Glutamatergic neuron (in vitro differentiated cells): ENCODE measurements at places on chromosomes 1 and 21.

DNA sequence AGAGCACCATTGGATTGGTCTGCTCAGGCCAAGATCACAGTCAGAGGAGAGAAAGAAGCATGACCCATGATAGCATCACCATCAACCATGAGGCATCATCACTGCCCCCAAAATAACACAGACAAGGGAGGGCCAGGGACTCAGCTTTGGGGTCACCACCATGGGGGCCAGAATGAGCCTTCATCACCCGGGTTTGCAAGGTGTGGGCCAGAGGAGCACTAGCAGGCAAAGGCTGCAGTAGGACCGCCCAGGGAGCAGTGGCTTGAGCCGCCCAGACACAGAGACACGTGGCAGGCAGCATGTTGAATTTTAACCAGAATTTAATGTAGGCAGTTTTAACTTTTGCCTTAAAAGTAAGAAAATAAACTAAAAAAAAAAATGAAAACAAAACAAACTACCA lies 53.7 kb upstream of the TMPRSS2 start:
- DNase-seq = no peak

DNA sequence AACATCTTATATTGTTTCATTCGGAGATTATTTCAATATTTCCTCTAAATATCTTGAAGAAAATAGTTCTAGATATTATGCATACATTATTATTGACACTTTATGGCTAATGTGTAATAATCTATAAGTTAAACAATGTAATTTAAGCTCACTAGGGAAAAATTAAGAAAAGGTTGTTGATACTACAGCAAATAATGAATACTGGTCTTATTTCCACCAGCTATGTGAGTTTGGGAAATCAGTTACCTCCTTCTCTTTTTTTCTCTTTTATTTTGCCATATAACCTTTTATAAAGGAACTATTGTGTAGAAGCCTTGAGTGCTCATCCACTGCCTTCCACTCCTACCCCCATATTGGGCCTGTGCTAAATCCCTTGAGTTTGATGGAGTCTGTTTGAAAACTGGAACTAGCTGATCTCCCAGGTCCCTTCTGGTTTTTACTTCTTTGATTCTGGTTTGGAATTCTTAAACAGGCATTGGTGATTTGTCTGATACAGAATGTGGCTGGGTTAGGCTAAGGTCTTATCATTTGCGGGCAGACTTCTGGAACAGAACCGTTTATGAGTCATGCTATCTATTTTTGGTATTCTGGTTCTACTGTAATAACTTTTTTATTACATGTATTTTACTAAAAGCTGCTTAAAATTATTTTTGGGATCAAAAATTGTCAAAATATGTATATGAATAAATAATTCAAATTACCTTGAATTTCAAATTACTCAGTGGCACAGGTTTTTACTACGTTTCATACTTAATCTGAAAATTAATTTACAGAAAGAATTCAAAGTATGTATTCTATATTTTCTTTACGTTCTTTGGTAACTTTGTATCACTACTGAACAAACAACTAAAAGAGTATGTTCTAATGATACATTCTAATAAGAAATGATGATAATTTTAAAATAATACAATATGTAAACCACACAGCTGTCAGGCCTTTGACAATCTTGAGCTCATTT lies 5.0 kb upstream of the CDC14A start:
- DNase-seq = no peak

DNA sequence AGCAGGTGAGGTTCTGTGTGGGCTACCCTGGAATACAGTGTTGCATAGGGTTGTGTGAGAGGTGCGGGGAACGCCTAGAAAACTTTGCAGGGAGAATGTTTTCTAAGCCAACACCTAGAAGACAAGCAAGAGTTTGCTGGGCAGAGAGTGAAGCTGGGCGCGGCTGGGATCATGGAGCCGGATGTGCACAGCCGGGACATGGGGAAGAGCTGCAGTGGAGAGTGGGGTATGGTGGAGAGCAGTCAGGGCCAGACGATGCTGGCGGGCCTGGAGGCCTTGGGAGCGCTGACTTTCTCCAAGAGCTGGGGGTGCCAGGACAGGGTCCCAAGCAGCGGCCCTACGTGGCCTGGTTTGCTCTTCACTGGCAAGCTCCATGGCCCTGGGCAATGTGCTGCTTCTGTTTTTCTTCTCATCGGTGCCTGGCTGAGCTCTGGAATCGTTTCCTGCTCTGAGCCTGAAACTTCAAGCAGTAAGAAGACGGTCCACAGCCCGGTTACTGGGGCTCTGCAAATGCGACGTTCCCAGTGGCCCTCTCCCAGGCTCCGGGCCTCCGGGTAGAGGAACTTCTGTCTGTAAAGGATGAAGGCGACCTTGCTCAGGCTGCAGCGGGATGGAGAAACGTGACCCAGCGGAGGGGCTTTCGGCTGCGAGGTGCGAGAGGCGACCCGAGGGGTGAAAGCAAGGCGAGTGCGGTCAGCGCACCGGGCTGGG lies 51.9 kb upstream of the CD34 start:
- no peak for DNase-seq

- no peak for DNase-seq
These were observed 28.9 kb upstream of the RBM15 start for GRCh38 chr1:110310300-110310699.

DNA sequence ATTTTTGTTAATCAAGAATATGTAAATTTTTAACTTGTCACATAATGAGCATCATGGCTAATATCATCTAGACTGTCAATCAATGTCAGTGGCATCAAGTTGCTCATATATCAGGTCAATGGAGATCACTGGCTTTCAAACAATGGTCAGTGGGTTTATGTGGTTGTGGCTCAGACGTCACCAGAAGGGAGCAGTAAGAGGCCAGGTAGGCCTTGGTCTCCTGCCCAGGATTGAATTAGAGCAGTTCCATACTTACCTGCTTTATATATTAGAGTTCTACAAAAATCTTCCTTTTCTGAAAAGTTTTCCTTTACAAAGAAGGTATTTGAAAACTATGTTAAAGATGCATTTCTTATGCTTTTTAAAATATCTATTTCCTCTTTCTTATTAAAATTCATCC lies 206.3 kb upstream of the B3GALT2 start:
- no peak for DNase-seq

- DNase-seq = no peak
These were observed 4.3 kb downstream of the PRMT2 start for GRCh38 chr21:46639489-46640386.

DNA sequence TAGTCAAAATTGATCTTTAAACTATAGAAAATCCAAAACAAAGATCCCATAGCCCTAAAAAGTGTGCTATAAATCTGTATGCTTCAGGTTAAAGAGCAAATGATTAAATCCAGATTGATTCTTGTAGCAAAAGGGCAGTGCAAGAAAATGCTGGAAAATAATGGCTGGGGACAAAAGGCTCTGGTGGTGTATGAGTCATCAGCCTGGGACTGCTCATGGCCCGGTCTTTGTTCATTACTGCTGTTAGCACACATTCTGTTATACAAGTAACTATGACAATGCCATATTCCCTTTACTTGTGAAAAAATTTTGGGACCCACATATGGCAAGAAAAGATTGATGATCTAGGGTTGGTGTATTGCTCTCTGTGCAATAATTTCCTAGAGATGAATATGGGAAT lies 89.1 kb downstream of the RWDD3 start:
- no peak for DNase-seq

DNA sequence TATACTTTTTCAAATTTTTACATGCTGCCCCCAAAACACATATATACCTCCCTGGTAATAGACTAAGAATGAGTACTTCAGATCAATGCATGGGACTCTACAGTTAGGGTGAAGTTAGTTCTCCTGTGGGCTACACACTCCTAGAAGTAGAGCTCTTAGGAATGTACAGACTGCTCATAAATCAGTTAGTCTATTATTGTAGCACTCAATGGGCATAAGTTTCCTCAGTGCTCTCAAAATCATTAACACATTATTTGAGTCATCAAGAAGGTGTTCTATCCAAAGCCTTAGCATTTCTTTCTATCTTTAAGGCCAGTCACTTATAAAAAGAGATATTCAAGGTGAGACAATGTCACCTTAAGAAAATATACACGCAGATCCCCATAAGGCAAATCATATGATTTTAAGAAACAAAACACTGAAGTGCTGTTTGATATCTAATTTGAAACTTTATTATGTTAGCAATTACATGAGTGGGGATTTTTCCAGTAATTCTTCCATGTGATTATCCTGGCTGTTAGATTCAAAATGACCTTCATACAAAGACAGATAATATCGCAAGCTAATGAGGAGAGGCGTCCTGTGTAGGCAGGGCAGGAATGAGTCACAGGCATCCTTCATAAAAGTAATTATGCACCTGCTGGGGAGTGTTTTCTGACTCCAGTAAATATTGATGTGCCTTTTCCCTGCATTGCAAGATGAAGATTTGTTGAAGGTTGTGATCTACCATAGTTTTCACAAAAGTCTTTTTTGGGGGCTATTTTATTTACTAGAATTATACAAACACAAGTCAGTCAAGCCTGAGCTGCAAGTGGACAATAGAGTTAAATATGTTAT lies 167.2 kb upstream of the ATP1B1 start:
- no peak for DNase-seq

- no peak for DNase-seq
These were observed 166.3 kb upstream of the RAB4A start for GRCh38 chr1:229104654-229105053.

DNA sequence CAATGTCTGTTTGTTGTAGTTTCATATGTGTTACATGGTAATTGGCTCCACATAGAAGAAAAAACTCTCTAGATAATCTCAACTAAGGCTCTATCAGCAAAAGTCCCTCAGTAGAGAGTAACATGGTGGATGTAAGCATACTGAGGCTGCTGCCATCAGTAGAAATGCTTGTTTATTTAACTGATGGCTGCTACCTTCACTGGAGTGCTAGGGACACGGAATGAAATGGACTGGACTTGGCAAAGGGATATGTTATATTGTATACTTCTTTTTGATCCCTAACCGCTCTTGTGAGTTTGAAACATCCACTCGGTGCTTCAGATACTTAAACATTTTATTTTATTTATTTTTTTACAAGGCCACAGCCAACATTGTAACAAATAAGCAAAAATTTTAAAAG lies 143.0 kb downstream of the ZNF281 start:
- DNase-seq = no peak

DNA sequence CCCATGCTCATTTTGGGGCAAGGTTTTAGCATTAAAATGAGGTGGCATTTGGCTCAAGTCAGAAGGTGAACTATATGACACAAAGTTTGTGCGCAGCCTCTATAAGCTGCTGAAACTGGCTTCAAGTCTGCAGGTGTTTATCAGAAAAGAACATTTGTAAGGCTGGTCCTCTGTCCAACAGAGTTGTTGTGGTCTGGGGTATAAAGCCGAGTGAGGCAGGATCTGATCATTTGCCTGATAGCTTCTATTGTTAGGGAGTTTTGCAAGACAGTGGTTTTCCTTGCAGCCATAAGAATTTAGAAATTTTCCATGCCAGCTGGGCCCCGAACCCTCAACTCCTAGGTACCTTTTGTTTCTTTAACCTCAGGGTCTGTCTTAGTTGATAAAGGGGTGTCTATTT lies 130.8 kb downstream of the PGBD5 start:
- no peak for DNase-seq

- no peak for DNase-seq
These were observed 35.8 kb downstream of the IER5 start for GRCh38 chr1:181124291-181124751.

GRCh38 chr1:2578758-2579118 lies 7.8 kb upstream of the PRXL2B start:
- no peak for DNase-seq

DNA sequence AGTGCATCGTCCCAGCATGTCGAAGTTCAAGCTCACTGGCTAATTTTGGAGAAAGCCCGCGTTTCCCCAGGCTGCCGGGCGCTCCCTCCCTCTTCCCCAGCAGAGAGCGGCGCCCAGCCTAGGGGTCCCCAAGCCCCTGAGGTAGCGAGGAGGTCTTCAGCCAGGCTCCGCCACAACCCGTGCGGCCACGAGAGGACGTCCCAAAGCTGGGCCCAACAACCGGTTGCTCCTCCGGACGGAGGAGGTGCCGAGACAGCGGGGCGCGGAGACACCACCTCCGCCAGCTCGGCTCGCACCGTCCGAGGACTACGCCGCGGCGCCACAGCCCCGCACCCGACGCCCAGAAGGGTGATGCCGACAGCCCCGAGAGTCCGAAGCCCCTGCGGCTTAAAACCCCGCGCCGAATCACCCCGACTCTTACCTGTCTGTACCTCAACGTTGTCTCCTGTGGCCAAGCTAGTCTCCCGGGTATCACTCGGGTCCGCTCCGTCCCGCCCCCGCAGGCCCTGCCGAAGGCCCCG lies at the start of gene DENND2C:
DENND2C (minus strand) TSS at position 488 of the 521 bp plus-strand sequence. CDS start 44,065 bp downstream, outside the sequence.
- no peak for DNase-seq

DNA sequence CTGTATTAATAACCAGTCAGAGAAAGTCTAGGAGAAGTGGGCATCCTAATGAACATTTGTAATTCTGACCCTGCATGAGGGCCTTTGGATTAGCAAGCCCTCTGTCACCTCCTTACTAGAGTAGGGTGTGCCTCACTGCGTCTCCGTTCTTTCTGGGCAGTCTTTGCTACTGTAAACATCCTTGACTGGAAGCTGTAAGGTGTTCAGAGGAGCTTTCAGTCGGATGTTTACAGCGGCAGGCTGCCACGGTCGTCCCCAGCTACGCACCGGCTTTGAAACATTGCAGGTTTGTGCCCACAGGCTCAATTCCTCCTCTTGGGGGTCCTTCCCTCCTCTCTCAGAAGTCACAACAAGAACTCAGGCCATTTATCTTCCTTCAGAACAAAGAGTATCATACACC lies 29.4 kb upstream of the KCNQ4 start:
- DNase-seq = no peak

DNA sequence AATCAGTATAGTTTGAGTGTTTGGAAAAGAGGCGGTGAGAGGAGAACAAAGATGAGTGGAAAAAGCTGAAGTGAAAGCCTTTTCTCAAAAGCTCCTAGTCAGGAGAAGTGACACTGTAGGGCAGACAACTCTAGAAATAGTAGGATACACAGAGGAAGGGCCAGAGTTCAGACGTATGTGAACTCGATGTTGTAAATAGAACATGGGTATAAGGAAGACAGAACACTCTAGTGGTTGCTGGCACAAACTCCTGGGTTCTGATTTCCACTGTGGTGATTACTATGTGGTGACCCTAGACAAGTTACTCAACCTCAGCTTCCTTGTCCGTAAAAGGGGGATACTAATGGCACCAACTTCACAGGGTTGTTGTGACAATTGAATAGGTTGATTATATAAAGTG lies 30.2 kb upstream of the MGST3 start:
- no peak for DNase-seq

DNA sequence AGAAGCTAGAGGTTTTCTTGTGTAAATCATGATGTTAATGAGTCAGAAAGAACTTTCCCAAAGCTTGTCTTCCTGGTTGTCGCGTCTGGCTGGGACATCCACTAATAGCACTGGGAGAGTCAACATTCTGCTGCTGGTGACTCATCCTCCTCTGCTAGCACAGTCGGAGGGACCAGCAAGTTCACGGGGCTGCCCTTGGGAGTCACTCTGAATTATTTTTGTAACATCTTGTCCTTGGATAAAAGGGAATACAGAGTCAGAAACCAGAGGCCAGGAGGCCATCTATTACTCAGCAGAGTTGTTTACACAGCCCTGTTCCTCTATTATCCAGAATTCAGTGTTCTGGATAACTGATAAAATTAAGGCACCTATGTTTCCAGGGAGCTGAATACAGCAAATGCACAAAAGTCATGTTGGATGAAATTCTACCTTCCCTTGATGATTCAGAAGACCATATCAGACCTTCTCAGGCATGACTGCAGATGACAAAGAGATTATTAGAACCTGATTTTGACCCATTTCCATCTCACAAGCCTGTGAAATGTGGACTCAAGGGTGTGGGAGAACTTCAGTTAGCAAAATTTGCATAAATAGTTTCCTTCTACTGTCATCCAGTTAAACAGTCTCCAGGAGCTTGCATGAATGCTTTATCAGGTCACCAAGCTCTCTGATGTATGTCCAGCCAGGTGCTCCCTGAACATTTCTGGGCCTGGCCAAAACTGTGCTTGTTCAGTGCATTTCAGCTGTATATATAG lies 68.1 kb downstream of the JAK1 start:
- DNase-seq = no peak
